ENCODE measurements at places on chromosomes 13 and 19. TPM values are rescaled to one million over a fixed set of nuclear protein-coding genes. Genes with fewer than 3 reads are reported as not detected.

DNA sequence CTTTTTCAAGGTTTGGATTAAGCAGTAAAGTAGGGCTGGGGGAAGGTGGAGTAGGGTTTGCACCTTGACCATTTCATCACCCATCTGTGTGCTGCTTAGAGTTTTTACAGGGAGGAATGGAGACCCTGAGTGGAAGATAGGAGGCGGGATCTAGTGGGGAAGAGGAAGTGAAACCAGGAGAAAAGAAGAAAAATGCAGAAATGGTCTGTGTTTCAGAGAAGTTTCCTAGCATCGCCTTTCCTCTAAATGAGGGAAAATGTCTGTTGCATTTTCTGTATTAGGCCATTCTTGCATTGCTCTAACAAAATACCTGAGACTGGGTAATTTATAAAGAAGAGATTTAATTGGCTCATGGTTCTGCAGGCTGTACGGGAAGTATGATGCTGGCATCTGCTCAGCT, 64.1 kb downstream of the TPT1 start:
- DNase-seq, result no peak

Gene RUBCNL
- total RNA-seq, result 32.6 TPM

Gene UPK1A
- total RNA-seq, result not detected

DNA sequence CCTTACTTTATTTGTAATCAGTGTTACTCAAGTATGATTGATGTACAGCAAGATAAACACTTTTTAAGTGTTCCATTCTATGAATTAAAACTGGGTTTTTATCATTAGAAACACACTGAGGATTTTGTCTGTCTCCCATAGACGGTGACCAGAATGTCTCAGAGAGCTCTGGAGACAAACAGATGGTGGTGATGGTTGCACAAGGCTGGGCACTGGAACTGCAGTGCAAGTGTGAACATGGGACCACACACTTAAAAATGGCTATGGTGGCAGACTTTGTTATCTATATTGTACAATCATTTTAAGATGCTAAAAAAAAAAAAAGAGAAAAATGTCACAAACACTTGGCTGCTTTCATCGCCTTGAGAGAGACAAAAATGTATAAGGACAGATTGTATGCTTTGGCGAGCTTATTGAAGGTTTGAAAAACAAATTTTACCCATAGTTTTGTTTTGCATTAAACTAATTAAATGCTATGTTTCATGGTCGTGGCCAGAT, 273.0 kb downstream of the SHISA2 start:
- no peak for DNase-seq

Gene HIF3A
- total RNA-seq, result 19.0 TPM

Data from mucosa of descending colon (tissue), 3 donors.